ENCODE measurements at places on chromosomes 3 and 15. TPM values are rescaled to one million over a fixed set of nuclear protein-coding genes. Genes with fewer than 3 reads are reported as not detected.

GRCh38 chr3:111336511-111336910, 205.5 kb upstream of the CD96 start:
- DNase-seq: no peak

GRCh38 chr3:50652709-50653108, 22.0 kb upstream of the DOCK3 start:
- DNase-seq: no peak

DNA sequence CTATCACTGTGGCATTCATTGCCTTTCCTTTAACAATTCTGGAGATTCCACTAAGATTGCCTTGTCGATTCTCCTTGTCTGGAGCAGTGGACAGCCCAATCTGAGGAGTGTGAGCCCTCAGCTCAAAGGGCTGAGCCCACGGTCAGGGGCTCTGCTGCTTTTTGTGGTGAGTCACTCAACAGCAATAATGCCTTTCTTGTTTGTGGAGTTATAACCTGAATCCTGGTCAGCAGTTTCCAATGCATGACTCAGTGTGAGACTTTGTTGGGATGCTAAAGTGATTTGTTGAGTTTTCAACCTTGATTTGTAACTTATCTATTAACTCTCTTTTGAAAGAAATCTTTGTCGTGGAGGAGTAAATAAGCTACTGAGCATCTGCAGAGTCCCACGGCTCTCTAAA, 183.5 kb downstream of the TJP1 start:
- no peak for DNase-seq

- DNase-seq: no peak
These were observed 139.3 kb downstream of the FILIP1L start for GRCh38 chr3:99974989-99975388.

DNA sequence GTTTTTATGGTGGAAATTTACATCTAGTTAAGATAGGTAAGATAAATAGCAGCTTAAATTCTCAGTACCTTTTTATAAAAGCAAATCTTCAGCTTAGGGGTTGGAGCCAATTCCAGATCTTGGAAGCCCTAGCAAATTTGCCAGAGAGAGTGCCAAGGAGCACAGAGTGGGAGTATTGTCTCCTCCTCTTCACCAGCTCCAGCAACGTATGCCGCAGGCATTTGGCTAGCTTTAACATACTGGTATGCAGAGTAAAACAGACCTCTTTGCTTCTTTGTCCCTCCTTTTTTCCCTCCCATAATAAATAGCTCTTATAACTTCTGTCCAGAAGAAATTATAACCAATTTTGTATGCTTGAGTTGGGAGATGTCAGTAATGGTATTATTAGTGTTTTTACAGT, 140.4 kb downstream of the DIPK2A start:
- DNase-seq: no peak

GRCh38 chr15:38684440-38685010, 119.9 kb upstream of the RASGRP1 start:
- DNase-seq: no peak

DNA sequence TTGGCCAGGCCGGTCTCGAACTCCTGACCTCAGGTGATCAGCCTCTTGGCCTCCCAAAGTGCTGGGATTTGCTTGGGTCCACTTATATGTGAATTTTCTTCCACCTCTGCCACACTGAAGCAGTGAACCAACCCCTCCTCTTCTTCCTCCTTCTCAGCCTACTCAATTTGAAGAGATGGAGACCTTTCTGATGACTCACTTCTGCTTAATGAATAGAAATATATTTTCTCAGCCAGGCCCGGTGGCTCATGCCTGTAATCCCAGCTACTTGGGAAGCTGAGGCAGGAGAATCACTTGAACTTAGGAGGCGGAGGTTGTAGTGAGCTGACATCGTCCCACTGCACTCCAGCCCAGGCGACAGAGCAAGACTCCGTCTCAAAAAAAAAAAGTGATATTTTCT, 46.8 kb upstream of the GATM start:
- no peak for DNase-seq

GRCh38 chr3:89414270-89414669, 306.8 kb downstream of the EPHA3 start:
- DNase-seq: no peak

DNA sequence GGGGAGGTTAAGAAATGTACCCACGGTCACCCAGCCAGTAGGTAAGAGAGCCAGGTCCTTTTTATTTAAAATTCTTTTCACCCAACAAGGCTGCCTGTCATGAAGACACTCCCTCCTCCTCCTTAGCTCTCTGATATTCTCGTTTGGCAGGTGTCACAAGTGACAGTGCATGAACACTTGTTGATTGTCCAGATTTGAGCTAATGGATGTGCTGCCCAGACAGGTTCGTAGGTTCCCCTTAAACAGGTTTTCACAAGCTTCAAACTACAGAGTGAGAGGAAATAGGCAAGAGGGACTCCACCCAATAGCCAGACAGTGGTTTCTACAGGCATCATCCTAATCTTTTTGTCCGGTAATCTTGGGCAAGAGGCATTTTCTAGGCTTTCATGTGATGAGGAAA, 32.2 kb downstream of the ATP13A4 start:
- no peak for DNase-seq

DNA sequence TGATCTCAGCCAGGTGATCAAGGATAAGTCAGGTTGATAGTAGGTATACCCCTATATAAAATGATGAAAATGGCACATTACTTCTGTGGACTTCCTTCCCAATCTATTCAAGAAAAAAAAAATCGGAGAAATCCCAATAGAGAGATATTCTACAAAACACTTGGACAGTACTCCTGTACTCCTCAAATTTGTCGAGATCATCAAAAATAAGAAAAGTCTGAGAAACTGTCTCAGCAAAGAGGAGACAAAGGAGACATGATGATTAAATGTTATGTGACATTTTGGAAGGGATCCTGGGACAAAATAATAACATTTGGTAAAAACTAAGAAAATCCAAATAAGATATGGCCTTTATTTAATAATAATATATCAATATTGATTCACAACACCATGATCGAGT, 94.6 kb downstream of the DCLK3 start:
- DNase-seq: no peak

GRCh38 chr3:181771120-181771519, 59.4 kb downstream of the SOX2 start:
- DNase-seq: no peak

DNA sequence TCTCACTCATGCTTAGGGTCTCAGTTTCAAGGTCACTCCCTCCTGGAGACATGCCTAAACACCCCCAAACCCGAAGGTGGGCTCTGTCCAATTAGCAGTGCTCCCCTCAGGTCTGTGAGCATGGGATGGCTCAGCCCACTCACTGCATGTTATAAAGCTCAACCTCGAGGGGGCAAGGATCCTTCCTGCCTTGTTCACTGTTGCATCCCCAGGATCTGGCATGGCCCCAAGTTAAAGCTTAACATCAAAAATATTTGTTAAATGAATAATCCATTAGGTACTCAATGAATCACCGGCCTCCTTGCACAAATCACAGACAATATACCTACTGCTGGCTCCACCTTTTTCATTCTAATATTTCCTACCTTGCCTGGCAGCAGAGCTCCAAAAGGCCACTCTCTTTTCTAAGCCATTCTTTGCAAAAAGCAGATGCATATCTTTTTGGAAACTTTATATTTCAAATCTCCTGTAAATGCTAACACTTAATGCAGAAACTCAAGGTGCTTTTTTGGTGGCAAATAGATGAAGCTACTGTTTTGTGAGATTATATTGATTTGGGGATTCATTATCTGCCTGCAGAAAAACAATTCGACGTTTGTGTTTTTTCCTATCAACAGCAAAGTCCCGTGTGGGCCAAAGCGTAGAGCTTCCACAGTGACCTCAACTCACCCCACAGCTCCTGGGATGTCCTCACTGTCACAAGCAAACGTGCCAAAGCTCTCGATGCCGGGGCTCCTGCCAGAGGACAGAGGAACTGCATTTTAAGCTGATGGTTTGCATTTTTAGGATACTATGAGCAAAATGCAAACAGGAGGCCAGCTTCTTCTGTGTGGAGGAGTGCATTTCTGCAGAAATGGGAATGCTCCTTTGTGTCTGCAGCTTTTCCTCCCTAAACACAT, 35.4 kb downstream of the PCOLCE2 start:
- no peak for DNase-seq

GRCh38 chr15:100032358-100033085, 299.3 kb upstream of the LYSMD4 start:
- DNase-seq: no peak

GRCh38 chr3:128429275-128429674, 37.4 kb downstream of the DNAJB8 start:
- DNase-seq: no peak

- no peak for DNase-seq
These were observed 22.3 kb downstream of the CTSH start for GRCh38 chr15:78922527-78922926.

DNA sequence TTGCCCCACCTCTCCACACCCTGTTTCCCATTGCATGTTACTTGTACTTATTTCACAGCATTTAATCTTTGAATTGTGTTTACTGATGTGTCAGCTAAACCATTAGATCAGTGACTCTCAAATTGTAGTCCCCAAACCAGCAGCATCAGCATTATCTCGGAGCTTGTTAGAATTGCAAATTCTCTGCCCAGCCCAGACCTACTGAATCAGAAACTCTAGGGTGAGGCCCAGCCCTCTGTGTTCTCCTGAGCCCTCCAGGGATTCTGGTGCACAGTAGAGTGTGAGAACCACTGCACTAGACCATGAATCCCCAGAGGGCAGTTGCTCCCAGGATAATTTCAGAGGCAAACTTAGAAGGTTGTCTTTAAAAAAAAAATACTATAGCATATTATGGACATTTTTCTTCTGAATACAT, 13.0 kb downstream of the PLD1 start:
- DNase-seq: no peak

GRCh38 chr15:43775411-43775965, 1.3 kb downstream of the ELL3 start:
- no peak for DNase-seq

GRCh38 chr3:164507886-164508285, 570.4 kb downstream of the SI start:
- no peak for DNase-seq

DNA sequence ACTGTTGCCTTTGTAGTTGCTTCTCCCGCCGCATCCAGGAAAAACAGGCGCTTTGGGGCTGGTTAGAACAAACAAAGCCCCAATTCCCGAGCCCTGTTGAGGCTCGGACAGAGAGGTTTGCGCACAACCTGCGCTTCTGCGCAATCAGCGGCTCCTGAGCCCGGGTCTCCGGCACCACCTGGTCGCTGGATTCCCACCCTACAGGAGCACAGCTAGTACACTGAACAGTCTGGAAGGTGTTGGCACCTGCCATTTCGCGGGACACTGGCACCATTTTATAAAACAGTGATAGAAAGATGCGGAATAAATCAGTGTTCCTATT, 13.8 kb downstream of the ZIC4 start:
- DNase-seq: no peak

DNA sequence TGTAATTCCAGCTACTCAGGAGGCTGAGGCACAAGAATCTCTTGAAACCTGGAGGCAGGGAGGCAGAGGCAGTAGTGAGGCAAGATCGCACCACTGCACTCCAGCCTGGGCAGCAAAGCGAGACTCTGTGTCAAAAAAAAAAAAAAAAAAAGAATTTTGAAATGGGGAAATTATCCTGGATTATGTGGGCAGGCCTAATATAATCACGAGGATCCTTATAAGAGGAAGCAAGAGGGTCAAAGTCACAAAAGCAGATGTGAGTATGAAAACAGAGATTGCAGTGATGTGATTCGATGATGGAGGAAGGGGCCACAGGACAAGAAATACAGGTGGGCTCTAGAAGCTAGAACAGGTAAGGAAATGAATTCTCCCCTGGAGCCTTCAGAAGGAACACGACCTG, 159.6 kb downstream of the LEKR1 start:
- no peak for DNase-seq

- DNase-seq: peak; percentile 73
These were observed 4.1 kb downstream of the ISLR2 start for GRCh38 chr15:74134387-74135027.

DNA sequence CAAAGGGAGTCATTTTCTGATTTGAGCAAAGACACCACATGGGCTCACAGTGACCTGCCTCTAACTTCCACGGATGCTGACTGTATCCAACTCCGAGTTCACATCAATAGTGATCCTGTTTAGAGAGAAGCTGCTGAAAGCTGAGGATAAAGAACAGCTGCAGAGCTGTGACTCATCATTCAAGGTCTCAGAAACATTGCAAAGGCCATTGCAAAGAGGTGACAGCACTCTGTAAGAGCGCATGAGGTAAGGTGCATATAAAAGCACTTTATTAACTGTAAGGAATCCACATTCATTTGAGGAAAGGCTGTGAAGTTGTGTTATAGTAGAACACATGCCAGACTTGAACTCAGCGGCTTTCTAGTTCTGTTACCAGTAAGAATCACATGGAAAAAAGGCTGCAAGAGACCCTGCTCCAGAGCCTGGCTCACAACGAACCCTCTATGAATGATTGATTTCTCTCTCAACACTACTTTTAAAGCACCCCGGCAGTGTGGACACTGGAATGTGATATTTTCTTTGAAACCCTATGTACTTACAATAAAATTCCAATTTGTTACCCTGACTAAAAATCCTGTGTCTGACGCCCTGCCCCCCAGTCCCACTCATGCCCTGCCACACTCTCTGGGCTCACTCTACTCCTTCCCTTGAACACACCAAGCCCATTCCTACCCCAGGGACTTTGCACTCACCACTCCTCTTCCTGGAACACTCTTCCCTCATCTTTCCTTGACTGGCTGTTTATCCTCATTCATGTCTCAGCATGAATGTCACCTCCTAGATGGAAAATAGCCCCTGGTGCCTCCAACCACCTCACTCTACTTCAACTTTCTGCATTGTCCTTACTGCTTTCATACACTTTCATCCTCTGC, 111.2 kb downstream of the LSM3 start:
- no peak for DNase-seq

DNA sequence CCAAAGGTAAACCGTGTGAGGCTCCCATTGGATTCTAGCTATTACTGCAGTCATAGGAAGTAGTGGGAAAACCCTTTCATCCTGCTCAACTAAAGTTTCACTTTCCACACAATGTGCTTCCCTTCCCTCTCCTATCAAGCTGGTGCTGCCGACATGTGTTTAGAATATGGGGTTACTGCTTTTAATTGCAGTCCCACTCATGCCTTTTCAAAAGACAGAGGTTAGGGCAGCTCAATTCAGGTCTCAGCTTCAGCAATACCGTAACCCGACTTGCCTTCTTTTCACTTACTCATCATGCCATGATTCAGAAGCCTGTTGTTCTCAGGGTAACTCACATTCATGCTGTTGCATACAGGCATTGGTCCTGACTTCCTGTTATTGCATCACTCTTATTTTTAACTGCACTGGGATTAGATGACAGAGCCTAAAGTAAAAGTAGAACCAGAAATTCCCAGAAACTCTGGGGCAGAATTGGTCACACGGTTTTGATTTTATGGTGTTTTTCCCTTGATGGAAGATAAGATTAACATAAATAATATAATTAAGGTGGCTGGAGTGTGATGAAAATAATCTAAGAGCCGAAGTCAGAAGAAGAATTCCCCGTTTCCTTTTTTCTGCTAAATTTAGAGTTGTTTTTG, 45.7 kb downstream of the C2CD4B start:
- DNase-seq: no peak

The C3orf49 gene
- total RNA-seq: not detected

The SENP8 gene
- 1.8 TPM for total RNA-seq

The COL8A1 gene
- total RNA-seq: 15.3 TPM

The SPTSSB gene
- not detected for total RNA-seq

The ATP10A gene
- 7.7 TPM for total RNA-seq

The CCR8 gene
- total RNA-seq: not detected

The KLHL6 gene
- total RNA-seq: 1.1 TPM

The SMAD6 gene
- 5.7 TPM for total RNA-seq

The TMEM207 gene
- total RNA-seq: not detected

The ZNF662 gene
- 8.7 TPM for total RNA-seq

The TMEM40 gene
- total RNA-seq: not detected

The WDR93 gene
- total RNA-seq: not detected

The NLGN1 gene
- total RNA-seq: 28.5 TPM

The GOLGA6L7 gene
- not detected for total RNA-seq

The GOLGA6B gene
- not detected for total RNA-seq

The CD86 gene
- total RNA-seq: 5.5 TPM

Measured in sigmoid colon (tissue), 7 donors.